ENCODE measurements at places on chromosomes 16 and 17.
A peak's percentile ranks its signal among the peaks of the same experiment; 100 is the strongest.

GRCh38 chr16:89120921-89121351 is 27.3 kb downstream of the ACSF3 start:
- no peak for DNase-seq

GRCh38 chr17:34651402-34651811 is 72.0 kb downstream of the TMEM132E start:
- DNase-seq, result no peak

- no peak for DNase-seq
These were observed 56.4 kb downstream of the IRX5 start for GRCh38 chr16:54987081-54987480.

- no peak for DNase-seq
These were observed 10.6 kb upstream of the AATK start for GRCh38 chr17:81176666-81177065.

DNA sequence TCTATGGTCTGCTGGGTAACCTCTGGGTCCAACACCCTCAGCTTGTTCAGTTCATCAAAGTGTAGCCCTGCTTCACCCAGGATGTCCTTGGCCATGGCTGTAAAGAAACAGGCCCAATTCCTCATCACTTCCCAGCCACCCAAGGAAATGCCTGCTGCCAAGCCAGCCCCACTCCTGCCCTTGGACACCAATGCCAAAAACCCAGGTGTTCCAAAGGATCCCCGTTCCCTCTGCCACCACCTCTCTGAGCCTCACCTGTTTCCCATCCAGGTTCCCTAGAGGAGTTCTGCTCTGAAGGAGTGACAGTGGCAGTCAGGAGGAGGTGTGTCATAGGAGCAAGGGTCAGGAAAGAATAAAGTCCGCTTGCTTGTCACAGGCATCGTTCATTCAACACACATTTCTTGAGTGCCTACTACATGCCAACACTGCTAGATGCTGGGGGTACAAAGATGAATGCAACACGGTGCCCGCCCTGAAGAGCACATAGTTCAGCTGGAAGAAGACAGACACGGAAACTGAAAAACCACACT is 3.3 kb downstream of the IFT20 start:
- DNase-seq, result no peak

DNA sequence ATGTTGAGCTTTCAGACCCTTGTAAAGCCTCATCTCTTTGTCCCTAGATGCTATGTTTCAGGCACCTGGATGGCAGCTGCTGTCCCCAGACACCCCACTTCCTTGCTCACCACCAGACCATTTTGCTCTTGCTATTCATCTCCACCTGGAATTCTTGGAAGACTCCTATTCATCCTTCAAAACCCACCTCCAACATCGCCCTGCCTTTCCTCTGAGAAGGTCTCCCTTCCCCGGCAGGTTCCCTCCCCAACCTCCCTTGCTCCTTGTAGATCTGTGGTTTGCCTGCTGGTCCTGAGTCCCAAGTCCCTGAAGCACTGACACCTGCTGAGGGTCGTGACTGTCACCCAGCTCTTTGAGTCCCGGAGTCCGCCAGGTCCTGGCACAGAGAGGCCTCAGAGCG is 9.9 kb downstream of the ZNF469 start:
- no peak for DNase-seq

GRCh38 chr17:9837551-9838471 is 12.1 kb downstream of the GLP2R start:
- peak; percentile 49 for DNase-seq

DNA sequence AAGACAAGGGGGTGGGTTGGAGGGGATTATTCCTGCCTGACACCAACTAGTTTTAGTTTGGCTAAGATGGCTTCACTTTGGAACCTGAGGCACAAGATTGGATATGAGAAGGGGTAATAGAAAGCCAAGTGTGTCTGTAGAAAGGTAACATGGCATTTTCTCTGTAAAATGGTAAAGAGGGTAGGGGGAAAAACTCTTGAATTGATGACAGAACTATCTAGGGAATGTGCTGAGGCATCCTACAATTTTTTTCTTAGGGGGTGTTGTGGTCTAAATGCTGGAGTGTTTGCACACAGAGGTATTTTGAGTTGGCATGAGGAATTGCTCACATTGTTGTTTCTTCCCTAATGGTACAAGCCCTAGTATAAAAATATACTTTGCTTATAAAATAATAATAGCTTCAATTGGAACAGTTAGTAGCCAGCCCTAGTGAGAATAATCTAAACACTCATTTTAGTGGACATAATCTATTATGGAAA is 25.8 kb downstream of the YPEL2 start:
- peak; percentile 66 for DNase-seq

DNA sequence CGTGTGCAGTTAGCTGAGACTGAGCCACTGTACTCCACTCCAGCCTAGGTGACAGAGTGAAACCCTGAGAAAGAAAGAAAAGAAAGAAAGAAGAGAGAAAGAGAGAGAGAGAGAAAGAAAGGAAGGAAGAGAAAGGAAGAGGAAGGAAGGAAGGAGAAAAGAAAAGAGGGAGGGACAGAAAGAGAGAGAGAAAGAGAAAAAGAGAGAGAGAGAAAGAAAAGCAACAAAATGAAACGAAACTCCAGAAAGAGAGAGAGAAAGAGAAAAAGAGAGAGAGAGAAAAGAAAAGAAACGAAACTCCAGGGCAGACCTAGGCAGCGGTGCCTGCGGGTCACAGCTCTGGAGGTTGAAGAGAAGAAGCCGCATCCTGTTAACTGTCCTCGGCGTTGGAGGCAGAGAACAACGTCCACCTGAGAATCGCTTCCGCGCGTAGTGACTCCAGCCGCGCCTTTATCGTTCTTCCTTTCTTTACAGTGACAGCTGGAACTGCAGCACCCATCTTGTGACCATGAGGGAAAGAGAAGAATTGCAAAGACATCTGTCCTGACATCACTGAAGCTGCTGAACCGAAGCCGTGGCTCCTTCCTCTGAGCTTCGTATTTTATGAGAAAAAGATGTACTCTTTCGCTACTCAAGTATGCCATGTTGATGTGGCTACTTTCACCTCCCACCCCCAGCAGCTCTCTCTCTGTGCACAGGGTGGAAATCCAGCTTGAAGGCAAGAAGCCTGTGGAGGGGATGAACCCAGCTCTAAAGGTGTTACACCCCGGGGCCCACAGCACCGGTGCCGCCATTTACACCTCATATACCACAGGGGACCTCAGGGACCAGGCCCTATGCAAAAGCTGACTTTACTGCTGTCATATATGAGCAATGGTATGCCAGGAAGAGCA is 56.9 kb upstream of the DOC2B start:
- no peak for DNase-seq

- DNase-seq, result no peak
These were observed 1.1 kb upstream of the CYLD start for GRCh38 chr16:50740736-50741135.

Measured in urothelium cell line (cell line).